ENCODE measurements at places on chromosomes 5 and 9.

- DNase-seq: no peak
These were observed 294.6 kb downstream of the SEC61B start for GRCh38 chr9:99516657-99517049.

- no peak for DNase-seq
These were observed 111.3 kb upstream of the ABCA1 start for GRCh38 chr9:105039175-105039799.

DNA sequence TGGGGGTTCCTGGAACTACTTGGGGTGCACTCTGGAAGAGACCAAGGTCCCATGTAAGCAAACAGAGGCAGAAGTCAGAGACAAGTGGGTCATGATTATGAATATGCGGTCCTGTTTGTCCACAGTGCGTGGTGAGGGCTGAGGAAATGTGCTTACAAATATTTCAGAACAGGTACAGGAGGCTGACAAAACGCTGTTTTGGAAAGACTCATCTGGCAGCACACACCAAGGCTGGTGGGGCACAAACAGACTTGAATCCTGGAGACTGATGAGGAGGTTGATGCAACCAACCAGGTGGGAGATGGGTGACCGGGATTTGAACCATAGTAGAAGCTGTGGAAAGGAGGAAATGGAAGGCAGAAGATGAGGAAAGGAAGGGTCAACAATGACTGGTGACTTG lies 83.8 kb downstream of the ADRB2 start:
- no peak for DNase-seq

DNA sequence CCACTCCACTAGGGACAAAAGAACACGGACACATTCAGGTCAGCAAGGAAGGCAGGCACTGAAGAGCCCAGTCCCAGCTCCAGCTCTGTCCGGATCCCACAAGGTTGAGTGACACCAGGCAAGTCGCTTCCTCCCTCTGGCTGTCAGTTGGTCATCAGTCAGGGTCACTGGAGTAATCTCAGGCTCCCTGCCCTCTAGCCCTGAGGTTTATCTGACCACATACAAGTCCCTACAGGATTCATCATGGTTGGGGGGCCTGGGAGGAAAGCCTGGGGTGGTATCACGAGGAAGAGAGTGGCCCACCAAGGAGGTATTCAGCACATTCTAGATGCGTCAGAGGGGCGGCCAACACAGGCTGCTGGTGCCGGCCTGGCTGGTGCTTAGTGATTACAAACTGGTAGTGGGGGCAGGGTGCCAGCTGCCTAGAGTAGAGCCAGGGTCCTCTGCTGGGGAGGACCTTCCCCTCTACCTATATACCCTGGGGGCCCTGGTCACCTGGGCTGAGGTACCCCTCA lies 81.5 kb downstream of the SHB start:
- DNase-seq: no peak

- no peak for DNase-seq
These were observed 13.7 kb downstream of the TRIO start for GRCh38 chr5:14156650-14157492.

DNA sequence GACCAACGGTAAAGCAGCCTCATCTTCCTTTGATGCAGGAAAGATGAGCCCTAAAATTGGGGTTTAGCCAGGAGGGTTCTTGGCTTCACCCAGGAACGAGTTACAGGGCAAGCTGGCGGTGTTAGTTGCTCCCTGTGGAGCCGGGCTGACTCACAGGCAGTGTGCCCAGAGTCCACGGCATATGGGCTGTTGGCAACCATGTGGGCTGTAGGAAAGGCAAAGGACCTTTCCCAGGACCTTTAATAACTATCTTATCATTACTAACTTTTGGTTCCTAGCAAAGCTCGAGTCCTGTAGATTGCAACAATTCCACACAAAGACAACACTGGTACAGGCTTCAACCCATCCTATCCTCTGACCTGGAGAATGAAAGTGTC lies 29.8 kb upstream of the CLPTM1L start:
- DNase-seq: no peak

GRCh38 chr5:10762776-10763500 lies 1.9 kb upstream of the DAP start:
- no peak for DNase-seq

GRCh38 chr5:14357441-14357840 lies 214.3 kb downstream of the TRIO start:
- DNase-seq: no peak

GRCh38 chr9:77028478-77028877 lies 9.0 kb downstream of the FOXB2 start:
- DNase-seq: no peak

- DNase-seq: no peak
These were observed 379.8 kb downstream of the SPOCK1 start for GRCh38 chr5:137119321-137119720.

DNA sequence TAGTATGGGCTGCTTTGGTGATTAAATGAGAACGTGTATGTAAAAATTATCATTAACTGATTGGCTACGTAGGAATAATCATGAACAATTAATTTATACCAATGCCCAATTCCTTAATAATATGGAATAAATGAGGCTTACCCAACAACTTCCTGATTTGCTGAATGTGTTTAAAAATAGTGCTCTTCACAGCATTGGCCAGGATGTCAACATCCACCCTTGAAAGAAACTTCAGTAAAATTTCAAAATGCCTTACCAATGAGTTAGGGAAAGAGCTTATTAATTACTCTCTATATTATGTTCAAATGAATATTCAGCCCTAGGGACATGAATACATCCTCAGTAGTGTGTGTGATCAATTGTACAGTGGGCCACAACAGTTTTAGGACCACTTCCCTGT lies 401.4 kb downstream of the PSAT1 start:
- no peak for DNase-seq

GRCh38 chr5:54881286-54882005 lies 103.9 kb downstream of the ESM1 start:
- DNase-seq: no peak

- DNase-seq: no peak
These were observed 121.0 kb upstream of the TLX3 start for GRCh38 chr5:171188016-171188415.

DNA sequence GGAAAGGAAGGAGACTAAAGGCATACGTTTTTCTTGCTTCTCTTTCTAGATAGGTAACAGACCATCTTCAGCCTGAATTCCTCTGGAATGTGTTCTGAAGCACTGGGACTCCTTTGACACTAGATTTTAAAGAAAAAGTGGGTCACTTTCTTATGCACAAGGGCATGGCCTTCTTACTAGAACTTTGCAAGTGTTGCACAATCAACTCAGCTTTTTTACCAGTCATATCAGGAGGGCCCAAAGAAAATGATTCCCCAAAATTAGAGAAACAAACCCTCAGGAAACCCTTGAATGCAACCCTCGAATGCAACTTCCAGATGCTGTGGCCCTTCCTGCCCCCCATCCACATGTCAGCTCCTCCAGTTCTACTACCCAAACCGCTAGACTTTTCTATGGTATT lies 93.9 kb downstream of the YTHDC2 start:
- no peak for DNase-seq

DNA sequence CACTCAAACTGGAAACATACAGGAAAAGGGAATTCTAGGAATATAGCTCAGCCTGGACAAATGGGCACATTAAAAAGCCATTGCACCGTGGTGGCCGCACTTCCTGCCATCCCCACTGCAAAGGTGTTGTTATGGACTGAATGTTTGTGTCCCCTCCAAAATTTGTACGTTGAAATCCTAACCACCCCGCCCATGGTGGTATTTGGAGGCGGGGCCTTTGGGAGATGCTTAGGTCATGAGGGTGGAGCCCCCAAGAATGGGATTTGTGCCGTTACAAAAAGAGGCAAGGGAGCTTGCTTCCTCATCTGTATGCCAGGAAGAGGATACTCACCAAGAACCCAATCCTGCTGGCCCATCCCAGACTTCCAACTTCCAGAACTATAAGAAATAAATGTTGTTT lies 1.1 kb upstream of the CMBL start:
- no peak for DNase-seq

DNA sequence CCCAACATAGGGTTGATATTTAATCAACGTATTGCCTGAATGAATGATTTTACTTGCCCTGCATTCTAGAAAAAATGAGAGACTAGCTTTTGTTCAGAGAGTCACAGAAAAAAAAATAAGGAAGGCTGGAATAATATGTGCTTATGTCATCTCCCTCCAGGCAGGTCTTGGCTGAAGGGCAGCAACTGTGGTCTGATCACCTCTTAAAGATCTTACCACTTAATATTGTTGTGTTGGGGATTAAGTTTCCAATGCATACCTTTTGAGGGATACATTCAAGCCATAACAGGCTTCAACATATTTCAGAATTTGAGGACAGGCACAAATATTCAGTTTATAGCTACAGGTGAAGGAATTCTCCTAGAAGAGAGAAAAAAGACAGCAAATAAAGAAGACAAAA lies 157.3 kb upstream of the S1PR3 start:
- DNase-seq: no peak

DNA sequence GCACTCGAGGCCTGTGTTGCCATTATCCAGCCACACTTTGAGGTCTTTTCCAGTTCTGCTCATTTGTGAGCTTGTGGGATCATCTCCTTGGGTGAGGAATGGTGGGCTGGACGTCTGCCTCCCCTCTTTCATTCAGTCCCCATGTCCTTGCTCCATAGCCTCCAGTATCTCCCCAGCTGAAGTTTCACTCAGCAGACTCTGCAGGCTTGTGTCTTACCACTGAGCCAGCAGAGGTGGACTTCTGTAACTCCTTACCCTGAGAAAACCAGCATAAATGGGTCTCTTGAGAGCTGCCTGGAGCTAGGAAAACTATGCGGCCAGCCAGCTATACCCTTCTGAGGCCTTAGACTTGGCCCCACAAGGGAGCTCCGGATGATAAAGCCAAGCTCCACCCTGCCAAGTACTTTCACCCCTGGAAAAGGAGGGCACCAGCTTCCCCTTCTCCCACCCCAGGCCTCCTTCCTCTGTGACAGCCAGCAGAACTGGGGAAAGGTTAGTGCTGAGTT lies 12.2 kb downstream of the IRF1 start:
- no peak for DNase-seq

GRCh38 chr5:73862796-73863195 lies 236.8 kb downstream of the ARHGEF28 start:
- DNase-seq: no peak

DNA sequence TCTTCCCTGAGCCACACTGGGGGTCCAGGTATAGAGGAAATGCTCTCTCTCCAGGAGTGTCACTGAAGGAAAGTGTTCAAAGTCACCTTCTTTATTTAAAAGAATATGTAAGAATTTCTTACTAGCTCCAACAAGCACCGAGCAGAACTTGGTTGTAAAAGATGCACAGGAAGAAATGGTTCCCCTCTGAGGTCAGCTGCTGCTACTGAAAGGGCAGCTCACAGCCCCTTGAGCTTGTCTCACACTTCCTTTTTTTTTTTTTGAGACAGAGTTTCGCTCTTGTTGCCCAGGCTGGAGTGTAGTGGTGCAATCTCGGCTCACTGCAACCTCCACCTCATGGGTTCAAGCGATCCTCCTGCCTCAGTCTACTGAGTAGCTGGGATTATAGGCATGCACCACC lies 77.2 kb downstream of the PRRT1B start:
- no peak for DNase-seq

- no peak for DNase-seq
These were observed 2.8 kb upstream of the DUSP1 start for GRCh38 chr5:172773481-172774469.

GRCh38 chr5:111563031-111563822 lies 50.9 kb upstream of the STARD4 start:
- peak; percentile 75 for DNase-seq

DNA sequence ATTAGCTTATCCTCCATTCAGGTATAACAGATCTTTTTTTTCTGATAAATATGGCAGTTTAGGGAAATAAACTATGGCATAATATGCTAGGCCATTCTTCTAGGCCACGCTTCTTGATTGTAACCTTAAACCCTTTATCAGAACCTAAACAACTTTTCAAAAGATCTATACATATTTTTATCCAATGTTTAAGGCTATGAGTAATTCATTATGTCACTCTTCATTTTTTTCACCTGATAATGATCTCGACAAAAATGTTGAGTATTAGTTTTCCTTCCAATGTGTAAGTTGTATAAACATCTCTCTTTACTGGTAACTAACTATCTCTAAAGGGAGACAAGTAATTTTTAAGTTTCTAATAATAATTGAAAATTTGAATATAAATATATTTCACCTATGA lies 2.4 kb upstream of the PCDHB4 start:
- DNase-seq: no peak

GRCh38 chr9:17229945-17230560 lies 95.2 kb downstream of the CNTLN start:
- DNase-seq: no peak

- DNase-seq: no peak
These were observed 13.9 kb upstream of the SGCD start for GRCh38 chr5:156312897-156313694.

GRCh38 chr9:33850677-33851076 lies 33.7 kb downstream of the UBE2R2 start:
- no peak for DNase-seq

DNA sequence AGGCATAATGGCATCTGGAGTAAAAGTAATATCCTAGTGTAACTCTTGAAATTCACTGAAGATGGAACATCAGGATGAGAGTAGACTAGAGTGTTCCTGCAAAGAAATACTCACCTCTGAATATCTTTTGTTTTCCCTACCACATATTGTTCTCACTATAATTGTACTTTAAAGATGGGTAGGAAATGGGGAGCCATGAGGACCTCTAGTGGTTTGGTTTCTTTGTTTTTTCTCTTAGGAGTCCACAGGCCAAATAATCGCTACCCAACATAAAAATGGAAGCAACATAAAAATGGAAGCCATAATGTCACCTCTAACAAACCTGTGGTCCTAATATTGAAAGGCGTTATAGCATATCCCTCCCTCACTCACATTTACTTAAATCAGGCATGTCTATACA lies 2375.8 kb downstream of the MAT2B start:
- no peak for DNase-seq

DNA sequence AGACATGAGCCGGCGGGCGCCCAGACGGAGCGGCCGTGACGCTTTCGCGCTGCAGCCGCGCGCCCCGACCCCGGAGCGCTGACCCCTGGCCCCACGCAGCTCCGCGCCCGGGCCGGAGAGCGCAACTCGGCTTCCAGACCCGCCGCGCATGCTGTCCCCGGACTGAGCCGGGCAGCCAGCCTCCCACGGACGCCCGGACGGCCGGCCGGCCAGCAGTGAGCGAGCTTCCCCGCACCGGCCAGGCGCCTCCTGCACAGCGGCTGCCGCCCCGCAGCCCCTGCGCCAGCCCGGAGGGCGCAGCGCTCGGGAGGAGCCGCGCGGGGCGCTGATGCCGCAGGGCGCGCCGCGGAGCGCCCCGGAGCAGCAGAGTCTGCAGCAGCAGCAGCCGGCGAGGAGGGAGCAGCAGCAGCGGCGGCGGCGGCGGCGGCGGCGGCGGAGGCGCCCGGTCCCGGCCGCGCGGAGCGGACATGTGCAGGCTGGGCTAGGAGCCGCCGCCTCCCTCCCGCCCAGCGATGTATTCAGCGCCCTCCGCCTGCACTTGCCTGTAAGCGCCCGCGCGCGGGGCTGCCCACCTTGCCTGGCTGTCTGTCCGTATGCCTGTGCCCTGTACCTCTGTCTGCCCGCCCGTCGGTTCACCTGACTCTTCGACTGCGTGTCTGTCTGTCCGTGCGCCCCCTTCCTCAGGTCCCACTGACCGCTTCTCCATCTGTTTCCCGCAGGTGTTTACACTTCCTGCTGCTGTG lies 412 bp downstream of the FGF18 start:
- DNase-seq: no peak
